ENCODE measurements at places on chromosomes 4 and X. TPM values are rescaled to one million over a fixed set of nuclear protein-coding genes. Genes with fewer than 3 reads are reported as not detected.

ADRA2C gene
- total RNA-seq = 0.35 TPM

RAB41 gene
- not detected for total RNA-seq

NAP1L5 gene
- total RNA-seq = 2.8 TPM

NAT8L gene
- total RNA-seq = 0.99 TPM

GATA1 gene
- 0.25 TPM for total RNA-seq

LRRC66 gene
- 0.07 TPM for total RNA-seq

PHOX2B gene
- total RNA-seq = not detected

ATP5ME gene
- 131 TPM for total RNA-seq

ETDA gene
- not detected for total RNA-seq

FRMPD4 gene
- not detected for total RNA-seq

HCCS gene
- total RNA-seq = 25.1 TPM

CHRDL1 gene
- not detected for total RNA-seq

RBM47 gene
- total RNA-seq = 3.3 TPM

SASH3 gene
- total RNA-seq = 82.7 TPM

PYURF gene
- total RNA-seq = 18.3 TPM

SPACA5 gene
- total RNA-seq = not detected

FAM184B gene
- not detected for total RNA-seq

YIPF7 gene
- not detected for total RNA-seq

CCSER1 gene
- 0.23 TPM for total RNA-seq

GAGE2A gene
- not detected for total RNA-seq

ANK2 gene
- 5.4 TPM for total RNA-seq

SHISA3 gene
- not detected for total RNA-seq

RHOXF2B gene
- total RNA-seq = not detected

APELA gene
- not detected for total RNA-seq

UBE2D3 gene
- 413 TPM for total RNA-seq

GIMD1 gene
- total RNA-seq = not detected

PABPC4L gene
- not detected for total RNA-seq

AMBN gene
- total RNA-seq = not detected

TBC1D19 gene
- 4.8 TPM for total RNA-seq

ZFP92 gene
- total RNA-seq = 2.0 TPM

TRAM1L1 gene
- not detected for total RNA-seq

GUF1 gene
- 51.4 TPM for total RNA-seq

CTAG1A gene
- total RNA-seq = not detected

TMEM47 gene
- total RNA-seq = not detected

NOX1 gene
- total RNA-seq = not detected

TCP11X1 gene
- total RNA-seq = not detected

GSX2 gene
- not detected for total RNA-seq

NSUN7 gene
- total RNA-seq = 0.19 TPM

DCUN1D4 gene
- 46.9 TPM for total RNA-seq

SLC2A9 gene
- total RNA-seq = 1.2 TPM

CBLL2 gene
- total RNA-seq = not detected

HERC5 gene
- total RNA-seq = 24.8 TPM

ADH7 gene
- total RNA-seq = not detected

SLC9B2 gene
- total RNA-seq = 28.8 TPM

CABS1 gene
- total RNA-seq = not detected

CITED1 gene
- total RNA-seq = 0.43 TPM

TCEAL2 gene
- total RNA-seq = not detected

MAGEE2 gene
- not detected for total RNA-seq

GAGE12J gene
- not detected for total RNA-seq

MAGEA4 gene
- not detected for total RNA-seq

CRMP1 gene
- not detected for total RNA-seq

TSPAN6 gene
- total RNA-seq = not detected

UGT2B15 gene
- not detected for total RNA-seq

GAGE13 gene
- total RNA-seq = not detected

GUCY1A1 gene
- not detected for total RNA-seq

FAM47E gene
- not detected for total RNA-seq

PPP2R3B gene
- total RNA-seq = 37.8 TPM

MBNL3 gene
- 11.3 TPM for total RNA-seq

TMEM156 gene
- 13.8 TPM for total RNA-seq

All from activated naive CD4-positive, alpha-beta T cell treated with anti-CD3 and anti-CD28 coated beads, Interleukin-2, amount 50 U/mL, for 72 hours (primary cell).